Glutamatergic neuron (in vitro differentiated cells): ENCODE measurements at places on chromosomes 6 and 20.

GRCh38 chr6:135062735-135063134, 8.1 kb upstream of the HBS1L start:
- DNase-seq, result no peak

GRCh38 chr20:36031806-36032205, 63.4 kb downstream of the CNBD2 start:
- DNase-seq, result no peak

- no peak for DNase-seq
These were observed 545.4 kb upstream of the JAG1 start for GRCh38 chr20:11219192-11219591.

DNA sequence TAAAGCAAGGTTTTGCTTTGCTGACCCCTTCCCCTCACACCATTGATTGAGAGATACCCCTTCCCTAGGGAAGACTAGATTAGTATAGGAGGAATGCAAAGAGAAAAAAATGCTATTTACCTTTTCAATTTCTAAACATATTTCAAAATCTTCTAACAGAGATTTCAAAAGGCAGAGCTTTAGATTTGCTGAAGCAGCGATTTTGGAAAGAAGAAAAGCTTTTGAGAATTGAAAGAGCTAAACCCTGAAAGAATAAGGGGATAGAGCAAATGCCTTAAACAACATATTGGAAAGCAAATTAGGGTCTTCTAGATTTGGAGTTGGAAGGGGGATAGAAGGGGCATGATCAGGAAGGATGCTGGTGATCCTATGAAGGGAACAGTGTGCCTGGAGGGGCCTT, 46.5 kb upstream of the KLHL31 start:
- no peak for DNase-seq

DNA sequence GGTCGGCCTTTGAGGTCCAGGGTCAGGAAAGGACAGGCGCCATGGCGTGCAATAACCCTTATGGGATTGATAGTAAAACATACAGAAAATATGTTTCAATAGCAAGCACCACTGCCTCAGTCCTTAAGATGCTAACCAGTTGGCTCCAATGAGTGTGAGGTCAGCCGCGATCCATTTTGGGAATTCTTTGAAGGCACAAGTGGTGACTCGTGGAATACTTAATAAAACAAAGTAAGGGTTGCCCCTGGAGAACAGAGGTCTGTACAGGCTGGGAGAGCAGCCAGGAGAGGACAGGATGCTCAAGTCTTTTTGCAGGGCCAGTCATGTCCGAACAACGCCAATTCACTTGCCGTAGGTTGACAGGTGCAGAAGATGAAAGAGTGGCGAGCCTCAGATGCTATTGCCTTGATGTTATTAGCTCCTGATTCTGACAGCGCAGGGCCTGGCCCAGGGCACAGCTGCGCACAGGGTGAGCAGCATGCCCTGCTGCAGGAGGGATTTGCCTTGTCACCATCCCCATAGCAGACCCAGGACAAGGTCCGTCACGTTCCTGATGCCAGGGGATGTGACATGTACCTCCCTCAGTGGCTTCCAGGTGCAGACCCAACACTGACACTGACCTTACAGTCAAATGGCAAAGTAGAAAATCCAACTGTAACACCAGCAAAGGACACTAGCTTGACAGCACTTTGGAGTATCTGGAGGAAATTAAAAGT, 21.8 kb downstream of the SYNDIG1 start:
- no peak for DNase-seq
